ENCODE measurements at places on chromosomes 2 and 18. TPM values are rescaled to one million over a fixed set of nuclear protein-coding genes. Genes with fewer than 3 reads are reported as not detected.

Gene NEB
- total RNA-seq: 0.34 TPM

Gene FBXO36
- 1.6 TPM for total RNA-seq

DNA sequence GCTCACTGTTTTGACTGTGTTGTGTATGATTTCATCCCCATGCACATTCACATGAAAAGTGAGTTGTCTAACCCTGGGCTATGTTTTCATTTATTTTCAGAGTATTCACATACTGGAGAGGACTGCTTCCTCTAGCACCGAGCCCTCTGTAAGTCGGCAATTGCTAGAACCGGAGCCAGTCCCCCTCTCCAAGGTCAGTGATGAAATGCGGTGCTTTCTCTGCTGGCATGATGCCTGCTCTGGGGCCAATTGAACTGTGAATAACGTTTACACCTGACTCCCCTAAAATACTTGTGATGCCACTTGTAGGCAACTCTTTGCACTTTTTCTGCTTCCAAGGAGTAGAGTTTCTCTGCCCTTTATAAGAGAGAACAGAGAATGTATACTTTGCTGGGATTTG is 126.9 kb downstream of the PRKRA start:
- no peak overlapping the region for H3K4me3 ChIP-seq
- H3K36me3 ChIP-seq: no peaks in the 10 kb centered on the region
- H3K4me1 ChIP-seq: no peaks in the 10 kb centered on the region
- peak; percentile 1 for DNase-seq

DNA sequence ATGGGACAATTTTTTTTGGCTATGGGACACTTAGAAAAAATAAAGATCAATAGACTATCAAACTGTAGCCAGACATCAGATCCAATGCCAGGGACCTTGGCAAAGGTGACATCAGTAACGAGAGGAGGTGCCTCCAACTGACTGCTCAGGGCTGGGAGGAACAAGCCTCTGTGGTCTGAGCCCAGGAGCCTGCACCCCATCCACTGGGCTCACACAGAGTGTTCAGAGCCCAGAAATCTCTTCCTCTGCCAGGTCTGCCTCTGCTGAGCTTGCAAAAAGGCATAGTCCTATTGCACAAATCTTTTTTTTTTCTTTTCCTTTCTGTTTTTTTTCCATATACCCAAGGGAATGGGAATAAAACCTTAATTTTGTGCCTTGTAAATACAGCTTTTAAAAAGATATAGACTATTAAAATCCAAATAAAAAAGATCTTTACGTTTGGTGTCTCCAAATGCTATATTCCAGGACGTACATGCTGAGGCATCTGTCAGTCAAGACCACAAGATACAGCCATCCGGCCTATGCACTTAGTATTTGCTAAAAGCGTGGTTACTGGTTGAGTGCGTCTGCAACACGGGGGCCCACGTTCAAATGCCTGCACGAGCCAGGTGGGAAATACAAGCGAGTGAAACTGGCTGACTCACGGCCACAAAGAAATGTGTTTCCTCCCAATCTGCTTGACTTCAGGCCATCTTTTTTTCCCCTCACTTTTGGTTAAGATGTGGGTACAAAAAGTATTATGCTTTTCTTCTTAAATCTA is 7.8 kb upstream of the ARHGAP25 start:
- no peaks in the 10 kb centered on the region for H3K27me3 ChIP-seq
- peaks cover 58% of the 10 kb centered on the region for H3K4me1 ChIP-seq
- peak overlapping the region; percentile 81 for H3K27ac ChIP-seq
- no peaks in the 10 kb centered on the region for H3K36me3 ChIP-seq

GRCh38 chr2:58448065-58448507 is 207.0 kb upstream of the FANCL start:
- H3K4me3 ChIP-seq: no peak overlapping the region
- peak; percentile 60 for DNase-seq
- H3K27ac ChIP-seq: no peak overlapping the region
- H3K36me3 ChIP-seq: no peaks in the 10 kb centered on the region
- no peaks in the 10 kb centered on the region for H3K4me1 ChIP-seq
- H3K27me3 ChIP-seq: peaks cover 5% of the 10 kb centered on the region
